ENCODE measurements at places on chromosomes 12 and 14.

GRCh38 chr14:24881116-24881893 lies 168.6 kb downstream of the STXBP6 start:
- DNase-seq = no peak

GRCh38 chr14:50733494-50733893 lies 65.4 kb upstream of the SAV1 start:
- peak; percentile 37 for DNase-seq

- DNase-seq = peak; percentile 74
Observed at GRCh38 chr14:34222867-34223266, 239.2 kb downstream of the SPTSSA start.

- DNase-seq = no peak
Observed at GRCh38 chr14:95025218-95025617, 132.1 kb downstream of the DICER1 start.

DNA sequence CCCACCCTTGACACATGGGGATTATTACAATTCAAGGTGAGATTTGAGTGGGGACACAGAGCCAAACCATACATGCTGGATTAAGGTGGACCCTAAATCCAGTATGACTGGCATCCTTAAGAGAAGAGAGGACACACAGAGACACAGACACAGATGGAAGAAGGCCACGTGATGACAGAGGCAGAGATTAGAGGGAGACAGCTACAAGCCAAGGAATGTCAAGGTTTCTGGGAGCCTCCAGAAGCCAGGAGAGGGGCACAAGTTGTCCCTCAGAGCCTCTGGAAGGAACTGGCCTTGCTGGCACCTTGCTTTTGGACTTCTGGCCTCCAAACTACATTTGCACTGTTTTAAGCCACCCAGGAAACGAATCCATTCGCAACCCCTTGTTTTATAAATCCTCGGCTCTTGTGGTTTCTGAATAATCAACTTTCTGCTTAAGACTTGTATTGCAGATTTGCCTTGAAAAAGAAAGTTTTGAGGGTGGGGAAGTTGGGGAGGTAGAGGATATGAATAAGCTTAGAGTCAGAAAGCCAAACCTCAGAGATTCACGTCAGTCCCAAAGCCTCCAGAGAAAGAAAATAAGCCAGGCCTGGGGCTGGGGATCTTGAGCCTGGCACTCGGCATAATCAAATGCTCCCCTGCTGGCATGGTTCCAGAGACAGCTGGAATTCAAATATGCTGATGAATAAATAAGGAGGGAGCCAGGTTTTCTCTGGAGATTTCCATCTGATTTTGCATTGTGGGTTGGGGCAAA lies 224.2 kb upstream of the PWP1 start:
- DNase-seq = peak; percentile 15

- DNase-seq = no peak
Observed at GRCh38 chr12:128844031-128844635, 9.1 kb upstream of the GLT1D1 start.

DNA sequence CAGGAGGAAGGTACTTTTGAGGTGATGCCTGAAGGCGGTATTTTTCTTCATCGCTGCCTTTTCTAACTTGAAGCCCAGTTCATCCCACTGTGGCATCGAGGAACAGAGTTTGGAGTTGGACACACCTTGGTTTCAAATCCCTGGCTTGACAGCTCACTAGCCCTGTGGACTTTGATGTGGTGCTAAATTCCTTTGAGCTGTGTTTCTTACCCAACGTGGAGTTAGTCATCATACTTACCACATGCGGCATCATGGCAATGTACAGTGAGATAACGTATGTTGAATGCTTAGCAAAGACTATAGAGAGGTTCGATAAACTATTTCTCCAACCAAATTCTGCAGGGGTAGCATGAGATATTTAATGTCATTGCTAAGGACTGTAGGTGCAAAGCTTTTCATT lies 3.4 kb downstream of the PLEKHG3 start:
- DNase-seq = no peak

DNA sequence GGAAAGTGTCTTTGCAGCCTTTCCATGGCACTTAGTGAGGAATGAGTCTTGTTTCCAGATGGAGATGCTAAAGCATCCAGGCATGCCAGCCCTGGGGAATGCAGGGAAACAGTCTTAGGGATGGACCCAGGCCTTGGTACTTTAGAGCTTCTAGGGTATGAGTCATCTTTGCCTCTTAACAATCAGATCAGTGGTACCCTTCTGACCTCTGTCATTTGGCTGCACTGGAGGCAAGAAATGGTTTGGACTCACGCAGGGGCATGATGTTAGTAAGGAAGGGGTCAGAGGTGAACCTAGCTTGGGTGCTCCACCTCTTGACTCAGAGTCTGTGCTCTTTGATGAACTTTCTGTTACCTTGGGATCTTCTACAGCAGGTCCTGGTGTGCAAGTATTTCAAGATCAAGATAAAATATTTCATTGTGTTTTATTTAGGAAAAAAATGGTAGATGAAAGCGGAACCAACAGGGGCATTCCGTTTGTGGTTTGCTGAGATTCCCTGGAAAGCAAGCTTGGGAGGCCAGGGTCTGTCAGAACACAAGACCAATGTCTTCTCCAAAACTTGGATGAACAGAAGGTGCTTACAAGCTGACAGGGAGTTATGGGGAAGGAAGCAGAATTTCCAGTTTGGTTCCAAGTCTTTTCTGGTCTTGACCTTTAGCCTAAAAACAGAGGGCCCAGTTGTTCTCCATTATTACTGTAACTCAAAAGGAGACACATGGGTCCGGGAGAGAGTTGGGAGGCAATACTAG lies 216.2 kb downstream of the ZFP36L1 start:
- no peak for DNase-seq

DNA sequence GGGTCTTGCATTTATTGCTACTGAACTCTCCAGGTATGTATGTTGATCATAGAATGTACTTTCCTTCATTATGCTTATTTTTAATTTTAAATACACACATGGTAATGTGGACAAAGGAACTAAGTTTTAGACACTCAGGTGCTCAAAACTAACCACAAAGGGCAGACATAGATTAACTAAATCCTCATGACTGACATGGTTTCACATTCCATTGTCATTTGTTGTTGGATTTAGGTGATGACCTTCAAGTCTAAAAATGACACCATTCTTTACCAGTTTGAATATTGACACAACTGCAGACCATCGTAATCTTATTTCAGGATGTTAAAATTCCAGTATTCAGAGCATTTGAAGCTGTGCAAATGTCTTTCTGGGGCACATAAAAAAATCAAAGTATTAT lies 128.4 kb downstream of the BBS10 start:
- no peak for DNase-seq

- DNase-seq = no peak
Observed at GRCh38 chr14:93535537-93535936, 104.8 kb downstream of the UNC79 start.

GRCh38 chr14:77914073-77914721 lies 114.3 kb downstream of the ADCK1 start:
- no peak for DNase-seq

DNA sequence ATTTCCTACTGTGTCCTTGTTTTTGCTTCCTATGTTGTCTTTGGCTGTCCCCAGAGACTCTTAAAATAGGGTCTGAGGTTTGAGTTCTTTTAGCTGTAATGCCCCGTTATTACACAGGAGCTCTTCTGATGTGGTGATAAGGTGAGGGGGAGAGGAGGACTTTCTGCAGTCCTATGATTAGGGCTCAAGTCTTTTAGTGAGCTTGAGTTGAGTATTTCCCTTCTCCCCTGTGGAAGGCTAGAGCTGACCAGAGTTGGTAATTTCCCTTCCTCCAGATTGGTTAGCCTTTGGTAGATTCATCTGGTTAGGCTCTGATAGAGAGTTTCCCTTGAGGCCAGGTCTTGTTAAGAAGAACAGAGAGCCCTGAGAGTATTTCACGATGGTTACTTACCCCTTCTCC lies 4.3 kb upstream of the HIF1A start:
- no peak for DNase-seq
